ENCODE measurements at places on chromosomes 2 and 18.

GRCh38 chr2:8486141-8486540 lies 195.7 kb upstream of the ID2 start:
- DNase-seq = no peak

- no peak for DNase-seq
Measured at GRCh38 chr2:153072077-153072476, 353.7 kb downstream of the ARL6IP6 start.

- DNase-seq = no peak
Measured at GRCh38 chr2:19478409-19478808, 120.0 kb upstream of the OSR1 start.

DNA sequence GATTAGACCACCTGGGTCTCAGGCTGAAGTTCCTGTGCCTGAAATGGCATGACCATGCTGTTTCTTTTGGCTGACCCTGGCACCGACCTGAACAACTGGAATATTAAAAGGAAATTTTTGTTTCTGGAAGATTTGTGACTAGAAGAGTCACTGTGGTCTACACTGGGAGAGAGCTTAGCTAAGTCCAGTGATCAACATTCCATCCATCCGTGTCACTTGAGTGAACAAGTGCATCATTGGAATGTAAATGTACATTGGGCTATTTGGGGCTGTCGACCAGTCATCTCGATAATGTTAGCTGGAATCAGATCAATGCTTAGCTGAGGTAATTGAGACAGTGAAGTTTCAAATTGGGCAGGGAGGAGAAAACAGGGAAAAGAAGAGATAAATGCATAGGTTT lies 95.4 kb upstream of the CCDC85A start:
- DNase-seq = no peak

GRCh38 chr18:8749492-8749891 lies 44.1 kb downstream of the MTCL1 start:
- DNase-seq = no peak

- DNase-seq = no peak
Measured at GRCh38 chr2:233353101-233353768, 1.1 kb upstream of the DGKD start.

DNA sequence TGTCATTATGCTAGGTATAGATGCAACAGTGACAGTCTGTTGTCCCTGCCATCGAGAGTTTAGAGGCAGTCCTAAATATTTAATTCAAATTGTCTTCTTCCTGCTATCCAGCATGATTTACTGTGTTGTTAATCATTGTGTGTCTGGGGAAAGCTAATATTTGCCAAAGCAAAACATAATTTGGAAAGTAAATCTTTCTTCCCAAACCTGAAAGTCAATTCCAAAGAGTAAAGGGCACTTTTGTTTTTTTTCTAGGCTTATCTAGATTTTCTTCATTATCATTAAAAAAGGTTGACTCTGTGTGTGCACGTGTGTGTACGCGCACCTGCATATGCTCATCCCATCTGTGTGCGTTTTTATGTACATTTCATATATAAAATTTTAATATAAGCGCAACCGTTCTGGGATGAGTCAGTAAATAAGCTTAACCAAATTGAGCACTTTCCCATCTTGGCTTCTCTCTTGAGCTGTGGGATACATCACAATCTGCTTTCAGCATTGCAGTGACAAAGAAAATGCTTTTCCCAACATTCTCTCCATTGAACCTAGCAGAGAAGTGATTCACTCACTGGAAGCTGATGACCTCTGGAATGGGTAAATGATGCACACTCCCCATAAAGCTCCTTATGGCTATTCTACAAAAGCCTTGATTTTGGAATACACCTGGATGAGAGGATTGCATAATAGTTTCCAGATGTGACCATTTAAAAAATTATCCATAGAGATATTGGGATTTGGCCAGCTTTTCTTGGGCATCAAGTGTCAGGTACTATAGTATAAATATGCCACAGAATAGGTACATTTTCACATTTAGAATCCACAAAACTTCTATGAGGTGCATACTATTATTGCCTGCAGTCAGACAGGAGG lies 488.4 kb downstream of the ADCYAP1 start:
- no peak for DNase-seq

GRCh38 chr2:381181-381580 lies 93.3 kb upstream of the ALKAL2 start:
- no peak for DNase-seq

DNA sequence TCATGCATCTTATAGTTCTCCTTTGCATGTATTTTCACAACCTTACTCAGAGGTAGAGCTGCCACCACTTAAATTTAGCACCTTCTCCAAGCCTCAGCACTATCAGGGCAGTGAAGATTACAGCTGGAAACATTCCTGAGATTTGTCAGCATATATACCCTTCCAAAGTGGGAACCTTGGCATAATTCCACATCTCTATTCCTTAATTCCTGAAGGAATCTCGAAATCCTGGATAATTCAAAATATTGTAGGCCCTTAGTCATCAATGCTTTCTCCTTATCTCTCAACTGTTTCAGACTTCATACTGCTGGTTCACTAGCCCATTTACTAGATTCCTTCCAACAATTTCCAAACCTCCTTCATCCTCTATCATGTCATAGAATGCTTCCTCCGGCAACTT lies 87.4 kb downstream of the ITSN2 start:
- no peak for DNase-seq

- DNase-seq = no peak
Measured at GRCh38 chr2:175576875-175577274, 395.4 kb upstream of the ATP5MC3 start.

DNA sequence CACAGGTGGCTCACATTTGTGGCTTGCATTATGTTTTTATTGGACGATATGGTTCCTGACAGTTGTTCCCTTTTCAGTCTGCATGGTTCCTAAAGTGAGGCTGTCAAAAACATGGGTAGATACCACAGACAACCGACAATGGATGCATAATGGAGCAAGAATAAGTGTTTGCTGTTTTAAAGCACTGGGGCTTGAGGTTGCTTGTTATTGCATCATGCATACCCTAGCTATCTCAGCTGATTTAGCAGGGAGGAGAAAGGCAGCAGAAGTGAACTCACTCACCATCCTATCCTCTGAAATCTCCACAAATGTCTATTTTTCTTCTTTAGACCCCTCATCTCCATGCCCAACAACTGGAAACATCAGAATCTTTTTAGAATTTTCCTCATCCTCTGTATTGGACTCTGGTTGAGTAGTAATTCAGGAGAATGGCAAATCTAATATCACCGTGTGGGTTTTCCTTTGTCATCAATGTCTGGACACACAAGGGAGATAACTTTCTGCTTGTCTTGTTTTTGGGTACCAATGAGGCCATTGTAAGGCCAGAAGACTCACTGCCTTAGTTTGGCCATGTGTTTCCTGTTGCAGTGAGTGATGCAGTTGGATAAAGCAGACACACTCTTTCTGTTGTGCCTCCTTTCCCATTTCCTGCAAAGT lies 46.7 kb downstream of the FBXO48 start:
- no peak for DNase-seq

DNA sequence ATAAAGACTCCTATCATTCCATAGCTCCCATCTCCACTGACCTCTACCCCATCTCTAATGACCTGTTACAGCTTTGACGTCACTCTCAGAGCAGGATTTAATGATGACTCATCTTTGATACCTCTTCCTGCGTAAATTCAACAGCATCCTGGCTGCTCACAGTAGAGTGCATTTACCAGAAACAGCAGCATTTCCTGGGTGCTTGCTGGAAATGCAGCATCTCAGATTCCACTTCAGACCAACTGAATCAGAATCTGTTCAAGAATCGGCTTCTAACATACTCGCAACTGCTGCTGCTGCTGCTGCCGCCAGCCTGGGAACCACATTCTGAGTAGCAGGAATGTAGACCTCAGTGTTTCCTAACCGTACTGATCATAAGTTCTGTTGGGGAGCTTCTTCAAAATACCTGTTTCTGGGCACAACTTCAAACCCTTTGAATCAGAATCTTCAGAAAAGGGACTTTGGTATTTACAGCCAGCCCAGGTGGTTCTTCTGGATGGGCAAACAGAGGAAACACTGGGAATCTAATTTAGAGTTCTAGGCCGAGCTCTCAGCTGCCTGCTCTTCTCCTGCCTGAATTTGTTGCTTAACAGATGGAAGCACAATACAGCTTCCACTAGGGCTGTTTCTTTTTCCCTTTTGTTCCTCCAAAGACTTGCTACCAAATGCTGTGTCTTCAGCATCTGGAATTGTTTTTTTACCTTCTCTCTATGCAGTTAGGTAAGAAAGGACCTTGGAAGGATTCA lies 241.4 kb downstream of the NCKAP5 start:
- DNase-seq = no peak

DNA sequence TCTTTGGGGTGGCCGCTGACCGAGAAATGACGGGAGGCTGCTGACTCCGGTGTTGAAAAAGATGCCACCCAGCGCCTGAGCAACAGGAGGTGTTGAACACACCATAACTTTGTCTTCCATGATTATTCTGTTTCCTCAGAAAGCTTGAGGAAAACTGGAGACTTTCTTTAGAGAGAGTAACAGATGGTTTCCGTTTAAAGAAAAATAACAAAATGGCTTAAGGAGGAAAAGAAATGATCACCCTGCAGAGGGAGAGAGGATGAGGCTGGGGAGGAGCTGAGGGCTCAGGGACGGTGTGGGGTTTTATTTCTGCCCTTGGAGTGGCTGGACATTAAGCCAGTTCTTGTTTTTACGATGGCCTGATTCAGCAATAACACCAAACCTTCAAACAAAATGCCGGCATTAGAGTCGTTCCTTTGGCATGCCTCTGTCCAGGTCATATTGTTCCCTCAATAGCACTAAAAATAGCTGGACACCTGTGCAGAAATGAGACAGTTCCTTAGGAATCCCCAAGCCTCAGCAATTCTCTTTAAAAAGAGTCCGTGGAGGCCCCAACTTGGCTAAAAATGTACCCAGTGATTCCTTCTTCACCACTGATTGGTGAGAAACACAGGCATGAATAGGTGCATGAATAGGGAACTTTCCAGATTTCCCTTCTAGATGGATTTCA lies 182.4 kb downstream of the ALPK2 start:
- no peak for DNase-seq

GRCh38 chr2:27622921-27623384 lies 5.9 kb downstream of the CCDC121 start:
- DNase-seq = no peak

DNA sequence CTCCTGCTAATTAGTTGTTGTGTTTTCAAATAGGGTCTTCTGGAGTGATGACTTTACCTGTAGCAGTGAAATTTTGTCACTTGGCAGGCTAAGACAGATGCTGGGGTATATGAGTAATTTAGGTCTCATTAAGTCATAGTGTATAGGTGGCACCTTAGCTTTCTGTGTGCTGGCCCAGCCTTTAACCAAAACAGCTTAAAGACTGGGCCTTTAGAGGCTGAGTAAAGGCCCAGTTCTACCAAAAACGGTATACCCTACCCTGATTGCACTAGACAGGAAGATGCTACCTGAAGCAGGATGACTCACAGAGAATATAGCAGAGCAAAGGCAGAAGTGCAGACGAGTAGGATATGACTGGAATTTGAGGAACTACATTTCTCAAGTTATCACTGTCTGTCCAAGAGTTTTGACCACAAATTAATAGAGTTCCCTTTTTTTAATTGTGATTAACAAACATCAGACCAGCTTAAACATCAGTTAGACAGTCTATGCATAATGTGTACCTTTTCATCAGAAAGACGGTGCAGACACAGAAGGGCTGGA lies 337.9 kb upstream of the SALL3 start:
- DNase-seq = no peak

GRCh38 chr2:187438455-187438854 lies 9.6 kb downstream of the CALCRL start:
- no peak for DNase-seq

DNA sequence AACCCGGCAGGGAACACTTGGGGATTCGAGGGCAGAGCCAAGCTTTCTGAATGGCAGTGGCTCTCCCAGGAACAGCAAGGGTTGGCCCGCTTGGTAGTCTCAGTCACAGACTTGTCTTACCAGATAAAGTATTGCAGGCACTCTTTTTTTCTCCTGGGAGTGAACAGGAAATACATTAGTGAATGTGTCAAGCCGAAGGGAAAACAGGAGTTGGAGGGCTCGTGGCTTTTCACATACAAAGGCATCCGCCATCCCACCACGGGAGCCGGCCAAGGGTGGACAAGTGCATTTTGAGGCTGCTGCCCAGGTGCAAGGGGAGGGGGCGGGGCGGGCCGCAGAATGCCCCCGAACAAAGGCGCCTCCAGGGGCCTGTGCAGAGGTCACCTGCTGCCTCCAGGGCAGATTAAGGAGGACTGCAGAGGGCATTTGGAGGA lies 163.3 kb upstream of the SIX3 start:
- DNase-seq = no peak

DNA sequence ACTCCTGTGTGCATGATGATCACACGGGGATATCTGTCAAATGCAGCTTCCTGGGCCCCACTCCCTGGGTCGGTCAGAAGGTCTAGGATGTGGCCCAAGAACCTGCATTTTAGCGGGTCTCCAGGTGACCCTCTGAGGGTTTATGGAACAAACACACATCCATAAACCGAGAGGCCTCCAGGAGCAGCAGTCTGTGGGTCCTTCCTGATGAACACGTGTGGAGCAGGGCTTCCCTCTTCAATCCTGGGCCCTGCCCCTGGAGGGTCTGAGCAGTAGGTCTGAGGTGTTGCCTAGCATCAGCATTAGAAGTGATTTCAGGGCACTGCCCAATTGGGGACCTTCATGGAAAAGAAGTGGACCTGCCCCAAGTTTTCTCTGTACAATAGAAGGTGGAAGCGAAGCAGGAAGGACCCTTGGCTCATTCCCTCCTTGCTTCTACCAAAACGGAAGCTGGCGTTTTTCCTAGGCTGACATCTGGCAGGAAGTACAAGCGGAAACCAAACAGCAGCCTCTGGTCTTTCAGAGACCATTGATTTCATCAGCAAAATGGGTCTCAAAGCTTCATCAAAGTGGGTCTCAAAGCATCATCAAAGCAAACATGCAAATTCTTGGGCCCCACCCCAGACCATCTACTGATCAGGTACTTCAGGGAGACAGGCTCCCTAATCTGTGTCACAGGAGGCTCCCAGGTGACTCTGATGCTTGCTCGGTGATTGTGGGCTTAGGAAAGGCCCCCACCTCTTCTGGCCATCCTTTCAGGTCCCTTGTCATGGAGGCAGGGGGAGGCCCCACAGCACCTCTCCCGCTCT lies 30.7 kb downstream of the INO80C start:
- DNase-seq = no peak

DNA sequence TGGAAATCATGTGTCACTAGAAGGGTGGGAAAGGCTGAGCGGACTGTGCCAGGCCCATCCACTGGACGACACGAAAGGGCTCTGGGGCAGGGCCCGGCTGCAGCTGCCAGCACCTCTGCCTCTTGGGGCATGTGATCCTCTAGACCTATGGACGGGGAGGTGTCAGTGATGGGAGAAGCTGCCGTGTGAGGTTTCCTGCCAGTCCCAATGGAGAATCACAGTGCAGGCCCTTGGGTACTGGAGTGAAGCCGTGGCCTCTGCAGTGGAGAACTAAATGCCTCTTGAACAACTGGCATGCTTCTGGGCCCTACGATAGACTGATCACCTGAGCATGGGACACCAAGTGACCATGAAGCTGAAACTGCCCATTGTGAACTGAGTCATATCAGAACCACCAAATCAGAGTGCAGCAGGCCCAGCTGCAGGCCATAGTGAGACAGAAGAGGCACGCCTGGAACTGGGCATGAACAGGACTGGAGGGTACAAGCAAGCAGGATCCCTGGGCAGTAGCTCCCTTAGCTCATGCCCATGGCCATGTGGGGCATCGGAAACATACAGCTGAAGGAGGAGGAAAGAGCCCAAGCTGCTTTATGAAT lies 18.8 kb upstream of the RHOB start:
- DNase-seq = no peak
